Retinal pigment epithelial cell (primary cell): ENCODE measurements at places on chromosomes 2 and 18.

GRCh38 chr2:127011796-127012195 is 95.2 kb downstream of the BIN1 start:
- no peak for DNase-seq

- no peak for DNase-seq
Observed at GRCh38 chr2:222591661-222592060, 64.2 kb downstream of the FARSB start.

DNA sequence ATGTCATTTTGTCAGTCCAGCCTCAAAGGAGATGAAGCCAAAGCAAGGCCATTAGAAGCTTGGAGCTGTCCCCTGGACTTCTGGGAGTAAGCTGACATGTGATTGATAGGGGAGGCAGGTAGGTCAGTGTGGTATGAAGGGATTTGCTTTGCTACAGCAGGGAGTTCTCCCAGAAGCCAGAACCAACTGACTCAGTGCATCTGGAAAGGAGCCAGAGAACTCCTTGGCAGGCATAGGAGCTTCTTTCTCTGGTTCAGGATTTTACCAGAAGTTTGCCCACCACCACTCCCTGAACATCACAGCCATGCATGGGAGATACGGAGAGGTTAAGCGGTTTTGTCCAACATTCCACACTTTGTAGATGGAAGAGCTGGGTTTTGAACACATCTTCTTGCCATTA is 24.5 kb upstream of the KCNE4 start:
- peak; percentile 68 for DNase-seq

DNA sequence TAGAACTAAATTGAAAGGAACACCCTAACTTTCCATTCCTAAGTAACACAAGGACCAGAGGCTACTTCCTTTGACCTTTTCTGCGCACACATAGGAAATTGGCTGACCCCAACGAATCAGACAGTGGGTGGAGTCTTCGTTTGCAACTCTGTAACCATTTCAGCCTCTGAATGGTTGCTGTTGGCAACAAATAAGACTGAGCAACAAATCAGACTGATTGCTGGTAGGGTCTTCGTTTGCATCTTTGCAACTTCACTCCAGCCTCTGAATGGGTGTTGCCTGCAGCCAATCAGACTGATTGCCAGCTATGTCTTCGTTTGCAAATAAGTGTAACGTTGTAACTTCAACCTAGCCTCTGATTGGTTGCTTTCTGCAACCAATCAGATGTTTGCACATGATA is 34.6 kb downstream of the USP40 start:
- no peak for DNase-seq

DNA sequence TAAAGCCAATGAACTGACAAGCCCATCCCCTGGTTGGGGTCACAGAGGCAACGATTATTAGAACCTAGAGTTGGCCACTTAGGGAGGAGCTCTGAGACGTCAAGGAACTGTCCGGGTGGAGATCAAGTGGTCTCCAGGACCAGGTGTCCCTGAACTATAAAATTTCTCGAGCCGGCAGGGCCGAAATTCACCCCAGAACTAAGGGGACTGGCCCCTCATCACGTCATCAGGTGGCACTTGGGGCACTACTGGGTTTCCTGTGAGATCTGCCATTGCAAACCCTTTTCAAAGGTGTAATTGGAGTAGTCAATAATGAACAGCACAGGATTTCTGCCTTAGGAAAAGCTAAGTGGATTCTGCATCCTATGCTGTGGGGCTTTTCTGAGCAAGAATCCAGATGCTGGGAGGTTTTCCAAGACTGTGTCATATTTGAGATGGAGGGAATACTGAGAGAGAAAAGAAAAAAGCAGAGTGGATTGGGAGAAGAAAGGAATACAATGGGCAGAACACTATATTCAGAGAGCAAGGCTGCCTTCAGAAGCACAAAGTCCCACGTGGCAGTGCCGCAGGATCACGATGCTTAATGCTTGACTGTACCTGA is 113.6 kb downstream of the ALPK2 start:
- DNase-seq = no peak

DNA sequence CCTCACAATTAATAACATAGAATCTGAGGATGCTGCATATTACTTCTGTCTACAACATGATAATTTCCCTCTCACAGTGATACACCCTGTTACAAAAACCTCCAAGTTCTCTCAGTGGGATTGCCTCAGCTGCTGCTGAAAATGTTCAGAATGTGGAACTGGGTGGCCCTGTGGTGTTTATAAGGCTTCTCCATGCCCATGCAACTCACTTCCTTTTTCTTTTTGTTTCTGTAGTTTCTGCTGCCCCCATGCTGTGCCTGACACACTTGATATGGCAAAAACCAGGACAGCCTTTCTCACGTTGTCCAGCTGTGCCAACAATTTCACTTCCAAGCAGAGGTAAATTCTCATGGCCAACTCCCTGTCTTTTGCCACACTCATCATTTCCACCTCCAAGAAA is 206.2 kb downstream of the RPIA start:
- no peak for DNase-seq

DNA sequence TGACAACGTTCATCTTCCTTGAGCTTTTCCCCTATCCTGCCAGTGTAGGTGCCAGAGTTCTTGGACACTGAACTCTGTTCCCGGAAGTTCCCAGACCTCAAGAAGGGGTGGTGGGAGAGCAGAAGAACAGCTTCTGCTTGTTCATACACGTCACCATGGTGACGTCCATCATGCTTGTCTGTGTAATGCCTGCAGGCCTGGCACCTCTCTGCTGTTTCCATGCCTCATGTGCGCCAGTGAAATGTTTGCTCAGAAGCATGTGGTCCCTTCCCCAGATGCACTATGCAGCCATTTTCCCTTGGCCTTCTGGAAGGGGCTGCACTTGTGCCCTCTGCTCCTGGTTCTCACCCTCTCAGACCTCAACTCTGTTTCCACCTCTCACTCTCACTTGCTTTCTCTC is 210.8 kb upstream of the NABP1 start:
- DNase-seq = no peak

DNA sequence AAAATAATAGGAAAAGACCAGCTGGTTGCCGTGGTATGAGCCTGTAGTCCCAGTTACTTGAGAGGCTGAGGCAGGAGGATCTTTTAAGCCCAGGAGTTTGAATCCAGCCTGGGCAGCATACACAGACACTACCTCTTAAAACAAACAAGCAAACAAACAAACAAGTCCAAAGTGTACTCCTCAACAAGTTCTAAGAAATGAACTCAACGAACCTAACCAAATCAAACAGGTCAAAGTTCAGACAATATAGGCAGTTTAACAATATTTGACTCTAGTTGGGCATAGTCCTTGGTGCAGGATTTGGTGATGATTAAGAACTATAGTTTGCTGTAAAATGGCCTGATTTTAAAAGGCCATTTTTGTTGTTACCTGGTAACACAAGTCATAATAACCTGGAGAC is 41.9 kb upstream of the RHOB start:
- DNase-seq = no peak

DNA sequence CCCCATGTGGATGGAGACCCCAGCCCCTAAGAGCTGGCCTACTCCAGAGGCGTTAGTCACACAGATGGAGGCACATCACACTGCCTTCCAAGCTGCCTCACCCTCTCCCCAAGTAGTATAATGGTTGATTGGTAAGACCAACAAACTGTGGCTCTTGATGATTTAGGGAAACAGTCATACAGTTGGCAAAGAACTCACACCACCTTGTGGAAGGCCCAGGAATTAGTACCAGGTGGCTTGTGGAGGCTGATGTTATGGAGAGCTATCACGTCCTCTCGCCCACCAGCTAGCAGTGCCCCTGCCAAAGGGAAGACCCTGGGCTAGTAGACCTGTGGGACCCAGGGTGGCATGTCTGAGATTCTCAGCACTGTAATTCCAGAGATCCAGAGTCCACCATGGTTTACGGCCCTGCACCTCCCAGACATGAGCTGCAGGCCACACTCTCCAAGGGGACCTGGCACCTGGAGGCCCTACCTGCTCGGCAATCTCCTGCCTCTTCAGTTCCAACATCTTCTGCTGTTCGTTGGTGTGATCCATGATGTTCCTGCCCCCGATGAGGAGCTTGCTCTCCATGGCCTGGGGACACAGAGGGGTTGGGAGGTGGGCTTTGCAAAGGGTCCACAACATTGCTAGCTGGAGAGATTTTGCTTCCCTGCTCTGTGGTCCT is 26.3 kb downstream of the KIF3C start:
- no peak for DNase-seq

DNA sequence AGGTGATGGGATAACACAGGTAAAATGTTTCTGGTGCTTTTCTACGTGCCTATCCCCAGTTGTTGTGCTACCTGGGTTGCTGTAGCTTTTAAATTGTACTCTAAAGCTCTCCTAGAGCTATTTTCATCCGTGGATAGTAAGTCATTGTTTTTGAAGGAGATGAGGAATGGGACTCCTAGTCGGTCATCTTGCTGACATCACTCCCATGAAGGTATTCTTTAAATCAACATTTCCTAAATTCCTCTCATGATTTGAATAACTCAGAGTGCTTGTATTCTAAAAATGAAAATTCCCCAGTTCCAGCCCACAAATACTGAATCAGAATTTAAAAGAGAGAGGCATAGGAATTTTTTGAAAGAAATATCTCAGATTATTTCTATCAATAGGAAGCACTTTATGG is 44.3 kb downstream of the CCDC148 start:
- no peak for DNase-seq

GRCh38 chr18:13725566-13726231 is 659 bp downstream of the FAM210A start:
- DNase-seq = no peak

- DNase-seq = no peak
Observed at GRCh38 chr2:72982219-72982618, 64.9 kb downstream of the EMX1 start.

GRCh38 chr2:118710481-118710880 is 137.0 kb downstream of the EN1 start:
- DNase-seq = no peak

GRCh38 chr2:193476171-193476800 is 1281.6 kb upstream of the TMEFF2 start:
- DNase-seq = no peak

- peak; percentile 86 for DNase-seq
Observed at GRCh38 chr18:34707670-34708069, 2.4 kb upstream of the DTNA start.

GRCh38 chr2:167761465-167762136 is 485.8 kb downstream of the STK39 start:
- no peak for DNase-seq

DNA sequence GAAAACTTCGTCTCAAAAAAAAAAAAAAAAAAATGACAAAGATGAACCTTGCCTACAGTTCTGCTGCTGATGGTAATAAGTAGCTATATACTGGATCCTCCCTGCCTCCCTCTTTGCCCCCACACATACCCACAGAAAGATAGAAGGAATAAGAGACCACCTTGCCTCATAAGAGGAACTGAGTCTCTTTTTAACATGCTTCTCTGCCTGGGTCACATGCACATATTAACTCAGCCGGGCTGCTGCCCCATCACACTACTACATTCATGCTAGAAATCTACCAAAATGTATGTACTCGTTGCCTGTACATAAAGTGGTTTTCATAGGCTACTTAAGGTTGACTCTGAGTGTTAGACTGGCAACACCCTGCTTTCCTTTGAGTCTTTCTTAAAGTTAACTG is 78.9 kb upstream of the B3GNT2 start:
- no peak for DNase-seq

- DNase-seq = no peak
Observed at GRCh38 chr18:23939366-23939765, 75.2 kb upstream of the TTC39C start.

DNA sequence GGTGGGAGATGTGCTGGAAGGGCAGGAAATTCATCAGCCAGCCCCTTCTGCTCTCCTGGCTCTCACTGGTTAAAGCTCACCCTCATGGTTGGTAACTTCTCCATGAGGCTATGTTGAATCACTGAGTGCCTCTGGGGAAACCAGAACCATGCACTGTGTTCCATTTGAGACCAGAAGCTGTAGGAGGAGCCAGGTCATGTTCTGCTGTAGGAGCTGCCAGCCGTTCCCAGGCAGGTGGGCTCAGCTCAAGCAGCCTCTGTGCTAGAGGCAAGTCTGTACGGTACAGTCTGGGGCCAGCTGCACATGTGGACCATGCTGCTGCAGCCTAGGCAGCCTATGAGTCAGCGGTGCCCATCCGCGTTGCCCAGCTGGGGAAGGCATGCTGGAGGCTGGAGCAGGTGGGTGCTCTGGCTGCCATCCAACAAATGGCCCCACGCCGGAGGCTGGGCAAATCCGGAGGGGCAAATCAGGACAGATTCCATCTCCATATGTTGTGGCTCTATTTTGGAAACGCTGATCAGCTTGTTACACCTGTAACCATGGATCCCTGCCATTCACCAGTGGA is 22.0 kb upstream of the KCNF1 start:
- no peak for DNase-seq

DNA sequence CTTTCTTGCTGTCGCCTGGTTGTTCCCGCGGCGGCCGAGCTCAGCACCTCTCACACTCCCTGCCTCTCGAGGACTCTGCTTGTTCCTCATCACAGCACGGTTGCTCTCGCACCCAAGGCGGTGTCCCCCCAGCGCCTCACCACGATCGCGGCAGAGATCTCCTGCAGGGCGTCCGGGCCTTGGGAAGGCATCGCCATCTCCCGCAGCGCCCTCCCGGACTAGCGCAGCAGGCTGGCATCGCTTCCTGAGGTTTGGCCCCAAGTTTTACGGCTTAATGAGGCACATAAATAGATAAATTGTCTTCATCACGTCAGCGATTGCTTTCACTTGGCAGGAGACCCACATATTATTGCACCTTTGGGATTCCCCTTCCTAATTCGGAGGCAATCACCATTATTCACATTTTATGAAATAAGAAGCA is 125.4 kb downstream of the RGPD3 start:
- DNase-seq = no peak

GRCh38 chr18:62754026-62754425 is 38.7 kb downstream of the PHLPP1 start:
- DNase-seq = no peak

GRCh38 chr2:233240897-233241296 is 10.6 kb upstream of the ATG16L1 start:
- no peak for DNase-seq

GRCh38 chr2:85053802-85054201 is 79.4 kb upstream of the TCF7L1 start:
- peak; percentile 59 for DNase-seq

- DNase-seq = no peak
Observed at GRCh38 chr2:202091476-202091875, 18.4 kb downstream of the KIAA2012 start.
